ENCODE measurements at places on chromosomes 13 and 19. TPM values are rescaled to one million over a fixed set of nuclear protein-coding genes. Genes with fewer than 3 reads are reported as not detected.
A peak's percentile ranks its signal among the peaks of the same experiment; 100 is the strongest.

The KL gene
- total RNA-seq = not detected

The CEACAM3 gene
- not detected for total RNA-seq

The CEACAM4 gene
- not detected for total RNA-seq

The ZNF575 gene
- total RNA-seq = 6.9 TPM

The ZNF726 gene
- 1.7 TPM for total RNA-seq

The TEX101 gene
- total RNA-seq = not detected

DNA sequence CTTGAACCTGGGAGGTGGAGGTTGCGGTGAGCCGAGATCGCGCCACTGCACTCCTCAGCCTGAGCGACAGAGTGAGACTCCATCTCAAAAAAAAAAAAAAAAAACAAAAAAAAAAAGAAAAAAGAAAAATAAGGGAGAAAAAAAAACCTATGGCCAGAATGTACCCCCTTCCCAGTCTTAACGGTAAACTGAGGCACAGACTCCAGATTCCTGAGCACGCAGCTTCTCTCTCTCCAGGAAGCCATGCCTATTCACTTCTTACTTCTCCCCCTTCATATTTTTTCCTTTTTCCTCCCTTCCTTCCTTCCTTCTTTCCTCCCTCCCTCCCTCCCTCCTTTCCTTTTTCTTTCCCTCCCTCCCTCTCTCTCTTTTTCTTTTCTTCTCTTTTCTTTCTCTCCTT lies 5.4 kb downstream of the ADGRE2 start:
- DNase-seq = no peak

DNA sequence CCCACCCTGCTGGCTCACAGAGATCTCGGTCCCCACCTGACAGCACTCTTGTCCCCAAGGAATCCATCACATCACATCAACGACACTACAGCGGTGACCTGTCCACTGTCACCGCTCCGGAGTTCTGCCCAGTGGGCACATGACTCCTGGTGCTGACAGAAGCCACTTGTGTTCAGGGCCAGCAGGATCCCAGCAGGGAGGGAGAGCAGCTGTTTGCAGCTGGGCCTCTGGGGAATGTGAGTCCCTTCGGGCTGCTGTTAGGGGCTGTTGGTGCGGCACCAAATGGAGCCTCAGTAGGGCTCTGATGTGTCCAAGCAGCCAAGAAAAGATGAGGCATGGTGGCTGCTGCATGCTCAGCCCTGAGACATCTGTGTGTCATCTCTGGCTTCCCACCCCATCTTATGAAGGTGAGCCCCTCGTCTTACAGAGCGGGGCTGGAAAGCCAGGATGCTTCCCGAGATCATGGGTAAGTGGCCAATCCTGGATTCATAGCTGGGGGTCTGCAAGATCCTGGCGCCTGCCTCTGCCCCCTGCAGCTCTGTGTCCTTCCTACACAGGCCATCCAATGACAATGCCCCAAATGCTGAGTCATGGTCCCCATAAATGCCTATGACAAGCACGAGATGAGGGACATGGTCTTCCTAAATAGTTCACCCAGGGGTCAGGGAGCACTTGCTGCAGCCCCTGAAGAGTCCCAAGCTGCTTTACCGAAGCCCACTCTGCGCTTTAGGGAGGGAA lies 56.0 kb downstream of the F2RL3 start:
- peak; percentile 49 for DNase-seq

- DNase-seq = peak; percentile 49
Observed at GRCh38 chr13:112103260-112103838, 36.4 kb downstream of the SOX1 start.
